DND-41 (cell line): ENCODE measurements at places on chromosomes 2 and 18.

DNA sequence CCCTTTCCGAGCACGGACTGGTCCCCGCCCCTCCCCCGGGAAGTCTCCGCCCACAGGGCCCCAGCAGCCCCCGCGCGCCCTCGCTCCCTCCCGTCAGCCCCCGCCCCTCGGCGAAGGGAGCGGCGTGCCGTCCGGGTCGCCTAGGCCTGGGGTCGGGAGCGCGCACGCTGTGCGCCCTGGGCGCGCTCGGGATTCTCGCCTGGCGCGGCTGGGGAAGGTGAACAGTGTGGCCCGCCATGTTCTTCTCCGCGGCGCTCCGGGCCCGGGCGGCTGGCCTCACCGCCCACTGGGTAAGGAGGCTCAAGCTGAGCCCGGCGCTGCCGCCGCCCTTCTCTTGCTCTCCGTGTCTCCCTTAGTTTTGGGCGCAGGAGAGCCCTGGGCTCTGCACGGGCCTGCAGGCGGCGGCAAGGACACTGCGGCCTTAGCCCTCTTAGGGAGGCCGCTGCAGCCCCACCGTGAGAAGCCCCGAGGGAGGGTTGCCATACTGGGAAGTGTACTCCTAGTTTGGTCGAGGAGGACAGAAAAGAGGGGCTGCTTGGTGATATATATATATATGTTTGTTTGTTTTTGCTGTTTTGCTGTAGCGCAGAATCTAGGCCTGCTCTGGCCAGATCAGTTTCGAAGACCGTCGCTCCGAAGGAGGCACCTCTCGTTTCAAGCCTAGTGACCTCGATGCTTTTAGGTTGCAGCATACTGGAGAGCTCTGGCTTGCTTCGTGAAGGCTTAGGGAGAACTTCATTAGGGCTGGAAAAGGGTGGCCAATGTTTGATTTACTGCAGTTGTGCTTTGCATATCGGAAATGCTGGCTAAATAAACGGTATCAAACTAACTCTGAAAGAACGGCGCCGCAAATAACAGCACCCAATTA, at the start of gene NDUFV2:
Gene NDUFV2, plus strand, starts transcription at position 192 of the 868 bp plus-strand sequence. Its CDS starts 45 bp downstream, at position 237.
- DNase-seq, result peak; percentile 98

- no peak for DNase-seq
Observed at GRCh38 chr2:16034151-16034974, 94.0 kb downstream of the MYCN start.

DNA sequence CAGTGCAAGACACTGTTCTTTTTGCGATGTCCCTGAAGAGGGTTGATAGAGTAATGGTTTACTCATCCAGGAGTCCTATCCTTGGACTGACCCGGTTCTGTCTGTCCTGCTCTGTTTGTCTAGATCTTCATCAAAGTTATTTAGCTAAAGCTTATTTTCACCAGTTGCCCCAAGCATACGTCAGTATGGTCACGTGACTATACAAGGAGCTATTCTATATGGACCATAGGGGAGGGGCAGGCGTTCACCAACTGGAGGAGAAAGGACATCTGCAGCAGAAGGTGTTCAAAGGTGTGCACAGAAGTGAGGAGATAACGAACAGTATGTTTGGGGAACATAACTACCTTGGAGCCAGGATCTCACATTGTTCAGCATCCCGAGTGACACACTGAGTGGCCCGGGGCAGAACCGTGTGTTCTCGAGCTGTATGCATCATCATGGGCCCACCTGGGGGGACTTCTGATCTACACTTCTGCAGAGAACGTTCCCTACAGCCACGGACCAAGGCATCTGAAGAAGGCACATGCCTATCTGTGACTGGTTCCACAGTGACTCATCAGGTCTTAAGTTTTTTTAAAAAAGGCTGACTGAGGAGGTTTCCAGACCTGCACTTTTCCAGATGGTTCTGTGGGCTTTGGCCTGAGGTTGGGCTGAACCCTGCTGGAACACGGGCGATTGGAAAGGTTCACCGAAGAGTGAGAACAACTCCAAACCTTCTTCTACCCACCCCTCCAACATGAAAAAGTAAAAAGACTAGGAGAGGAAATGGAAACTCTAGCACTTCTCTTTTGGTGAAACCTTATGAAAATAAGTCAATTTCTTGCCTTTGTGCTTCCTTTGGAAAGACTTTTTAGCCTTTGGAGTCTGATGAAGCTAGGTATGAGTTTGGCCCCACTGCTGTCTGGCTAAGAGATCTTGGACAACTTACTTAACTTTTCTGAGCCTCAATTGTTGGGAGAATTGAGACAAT, 68.6 kb upstream of the YWHAQ start:
- DNase-seq, result no peak

GRCh38 chr18:13379062-13379865, 160.7 kb downstream of the LDLRAD4 start:
- DNase-seq, result no peak

DNA sequence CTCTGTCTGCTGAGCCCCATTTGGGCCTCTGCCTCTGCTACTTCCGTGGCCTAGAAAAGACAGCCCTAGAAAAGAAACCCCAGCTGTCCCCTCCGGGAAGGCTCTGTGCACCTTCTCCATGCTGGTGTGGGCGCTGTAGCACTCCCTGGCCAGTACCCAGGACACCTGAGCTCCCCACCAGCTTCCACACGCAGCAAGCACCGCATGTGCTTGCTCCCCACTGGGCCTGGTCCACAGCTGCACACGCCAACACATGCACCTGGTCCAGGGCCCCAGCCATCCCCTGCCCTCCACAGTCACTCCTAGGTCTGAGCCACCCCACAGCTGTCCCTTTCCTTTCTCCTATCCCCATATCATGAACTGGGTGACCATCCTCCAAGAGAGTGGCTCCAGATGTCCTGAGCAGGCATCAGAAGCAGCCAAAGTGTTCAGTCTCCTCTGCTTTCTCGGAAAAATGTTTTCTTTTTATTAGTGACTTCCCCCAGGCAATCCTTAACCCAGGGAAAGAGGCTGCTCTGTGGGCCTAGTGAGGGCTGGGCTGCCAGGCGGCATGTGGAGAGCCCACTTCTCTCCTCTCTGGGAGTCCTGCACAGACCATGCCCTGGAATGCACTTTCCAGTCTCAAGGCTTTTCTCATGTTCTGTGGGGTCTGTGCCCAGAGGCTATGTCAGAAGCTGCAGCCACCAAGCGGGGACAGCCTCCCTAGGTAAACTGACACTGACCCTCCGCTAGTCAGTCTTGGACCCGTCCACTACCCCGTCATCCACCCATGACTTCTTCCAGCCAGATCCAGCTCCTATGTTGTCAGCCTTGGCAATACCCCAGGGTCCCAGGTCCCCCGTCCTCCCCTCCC, 133.7 kb downstream of the KLHL29 start:
- DNase-seq, result no peak

GRCh38 chr2:138943470-138943869, 163.3 kb upstream of the NXPH2 start:
- no peak for DNase-seq

DNA sequence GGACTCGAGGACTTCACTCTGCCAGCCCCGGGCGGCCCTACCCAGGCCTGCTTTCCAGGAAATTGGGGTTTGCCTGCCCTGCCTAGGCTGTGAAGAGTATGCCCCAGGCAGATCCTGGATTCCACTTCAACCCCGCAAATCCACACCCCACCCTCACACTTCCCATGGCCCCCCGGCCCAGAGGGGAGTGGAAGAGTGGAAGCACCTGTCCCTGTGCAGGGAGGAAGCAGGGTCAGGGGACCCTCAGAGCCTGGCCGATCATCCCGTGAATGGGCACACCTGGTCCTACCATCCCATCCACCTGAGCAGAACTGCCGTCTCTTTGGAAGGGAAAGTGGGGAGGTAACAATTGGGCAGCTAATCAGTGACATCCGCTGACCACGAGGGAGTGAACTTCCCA, 245.2 kb downstream of the EIPR1 start:
- no peak for DNase-seq

DNA sequence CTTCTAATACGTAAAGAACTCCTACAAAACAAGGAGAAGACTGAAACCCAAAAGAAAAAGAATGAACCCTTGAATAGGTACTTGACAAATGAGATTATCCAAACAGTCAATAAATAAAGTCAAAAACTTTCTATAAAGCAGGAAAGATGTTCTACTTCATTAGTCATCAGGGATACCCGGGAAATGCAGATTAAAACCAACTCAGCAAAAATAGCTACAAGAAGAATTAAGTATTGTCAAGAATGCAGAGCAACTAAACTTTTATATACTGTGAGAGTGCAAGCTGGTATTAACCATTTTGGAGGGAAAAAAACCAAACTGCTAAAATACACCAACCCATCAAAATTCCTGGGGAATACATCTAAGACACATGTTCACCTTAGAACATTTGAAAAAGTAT, 10.4 kb downstream of the TXNL1 start:
- DNase-seq, result no peak

GRCh38 chr18:51988277-51988676, 351.7 kb upstream of the DCC start:
- no peak for DNase-seq

- DNase-seq, result no peak
Observed at GRCh38 chr2:191268596-191268995, 23.4 kb downstream of the MYO1B start.

GRCh38 chr18:3458378-3458777, 8.4 kb downstream of the TGIF1 start:
- no peak for DNase-seq

DNA sequence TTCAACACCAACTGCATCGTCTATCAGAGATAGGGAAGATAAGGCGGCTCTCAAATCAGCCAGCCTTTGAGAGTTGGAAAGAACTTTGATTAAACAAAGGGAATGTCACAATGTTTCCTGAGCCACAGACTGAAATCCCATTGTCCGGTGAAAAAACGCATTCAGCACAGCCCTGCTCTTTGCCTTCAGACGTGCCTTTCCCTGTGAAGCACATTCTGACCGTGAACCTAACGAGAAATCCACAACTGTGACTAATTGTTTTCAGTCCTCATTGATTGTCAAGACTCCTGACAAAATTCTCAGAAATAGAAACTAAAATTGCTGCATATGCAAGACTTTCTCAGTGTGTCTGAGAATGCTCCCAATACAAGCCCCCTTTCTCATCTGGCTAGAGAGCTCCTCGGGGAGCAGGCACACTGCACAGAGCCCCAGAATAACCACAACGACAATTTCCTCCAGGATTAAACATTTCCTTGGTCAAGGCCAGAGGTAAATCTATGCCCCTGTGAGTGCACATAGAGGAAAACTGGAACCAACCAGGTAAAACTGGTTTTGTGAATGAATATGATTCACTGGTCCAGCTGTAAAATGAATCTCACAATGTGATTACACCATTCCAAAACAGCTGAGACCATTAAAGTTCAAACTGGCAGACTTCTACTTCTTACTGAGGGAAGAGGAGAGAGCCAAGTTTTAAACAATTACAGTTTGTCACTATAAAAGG, 561.9 kb upstream of the ID2 start:
- DNase-seq, result no peak

DNA sequence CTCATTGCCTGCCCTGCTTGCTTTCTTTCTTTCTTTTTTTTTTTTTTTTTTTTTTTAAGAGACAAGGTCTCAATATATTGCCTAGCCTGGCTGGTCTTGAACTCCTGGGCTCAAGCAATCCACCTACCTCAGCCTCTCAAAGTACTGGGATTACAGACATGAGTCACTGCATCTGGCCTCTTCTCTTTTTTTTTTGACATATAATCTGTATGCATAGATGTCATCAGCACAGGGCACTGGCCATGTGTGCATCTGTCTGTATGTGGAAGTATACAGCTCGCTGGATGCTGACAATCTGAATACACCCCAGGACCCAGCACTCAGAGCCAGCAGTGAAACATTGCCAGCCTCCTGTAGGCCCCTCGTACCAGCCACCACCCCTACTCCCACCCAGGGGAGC, 49.5 kb downstream of the TFCP2L1 start:
- DNase-seq, result no peak

GRCh38 chr2:208012449-208012848, 12.9 kb downstream of the PLEKHM3 start:
- DNase-seq, result no peak

GRCh38 chr18:39752351-39752750, 2186.8 kb upstream of the CELF4 start:
- DNase-seq, result no peak

GRCh38 chr2:20897874-20898453, 75.1 kb upstream of the LDAH start:
- no peak for DNase-seq

DNA sequence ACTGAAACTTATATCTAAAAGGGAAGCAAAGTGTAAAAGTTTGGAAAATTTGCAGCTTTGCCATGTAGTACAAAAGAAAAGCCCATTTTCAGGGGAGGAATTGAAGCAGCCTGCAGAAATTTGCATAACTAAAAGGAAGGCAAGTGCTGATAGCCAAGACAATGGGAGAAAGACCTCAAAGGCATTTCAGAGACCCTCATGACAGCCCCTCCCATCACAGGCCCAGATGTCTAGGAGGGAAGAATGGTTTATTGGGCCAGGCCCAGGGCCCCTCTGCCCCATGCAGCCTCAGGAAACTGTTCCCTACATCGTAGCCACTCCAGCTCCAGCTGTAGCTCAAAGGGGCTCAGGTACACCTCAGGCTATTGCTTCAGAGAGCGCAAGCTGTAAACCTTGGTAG, 14.4 kb upstream of the WDR75 start:
- DNase-seq, result no peak

GRCh38 chr2:12402440-12403139, 314.1 kb upstream of the TRIB2 start:
- no peak for DNase-seq

GRCh38 chr2:129459881-129460280, 519.6 kb upstream of the RAB6C start:
- no peak for DNase-seq

GRCh38 chr18:49527631-49528327, 34.1 kb upstream of the LIPG start:
- DNase-seq, result no peak

GRCh38 chr2:232487385-232488096, at the start of gene ECEL1:
TSS of gene ECEL1 (minus strand) at chr2:232487834. CDS start at chr2:232486653, 1,181 bp downstream.
- DNase-seq, result no peak

GRCh38 chr2:174636987-174637386, 39.4 kb upstream of the WIPF1 start:
- no peak for DNase-seq

DNA sequence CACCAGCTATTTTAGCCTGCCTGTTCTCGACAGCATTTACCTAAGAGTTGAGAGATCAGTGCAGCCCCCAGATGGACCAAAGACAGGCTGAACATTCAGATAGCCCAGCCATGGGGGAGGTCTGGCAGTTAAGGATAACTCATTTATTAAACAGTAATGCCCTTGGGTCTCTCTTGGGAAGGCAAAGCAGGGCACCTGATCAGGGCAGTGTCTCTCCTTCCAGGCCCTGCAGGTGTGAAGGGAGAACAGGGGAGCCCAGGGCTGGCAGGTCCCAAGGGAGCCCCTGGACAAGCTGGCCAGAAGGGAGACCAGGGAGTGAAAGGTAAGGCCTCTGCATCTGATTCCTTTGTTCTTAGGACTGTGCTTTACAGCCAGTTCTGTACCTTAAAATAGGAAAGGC, 49.6 kb downstream of the MARCO start:
- no peak for DNase-seq

GRCh38 chr2:129233751-129234406, 745.6 kb upstream of the RAB6C start:
- DNase-seq, result no peak

GRCh38 chr2:70710038-70710690, 57.8 kb downstream of the ADD2 start:
- no peak for DNase-seq

- DNase-seq, result no peak
Observed at GRCh38 chr2:237901932-237902850, 42.8 kb downstream of the RAMP1 start.

GRCh38 chr2:45289997-45290709, 280.9 kb upstream of the SIX2 start:
- DNase-seq, result no peak
